ENCODE measurements at places on chromosomes 2 and 18. TPM values are rescaled to one million over a fixed set of nuclear protein-coding genes. Genes with fewer than 3 reads are reported as not detected.

MEIS1 gene
- 13.4 TPM for total RNA-seq

CEBPZ gene
- total RNA-seq: 72.2 TPM

GALNT3 gene
- total RNA-seq: 6.7 TPM

B3GNT7 gene
- total RNA-seq: 0.37 TPM

RUFY4 gene
- 0.77 TPM for total RNA-seq

RAB27B gene
- total RNA-seq: 30.6 TPM

CACNB4 gene
- 0.37 TPM for total RNA-seq

PSME4 gene
- 64.5 TPM for total RNA-seq

SERPINB11 gene
- total RNA-seq: not detected

LCLAT1 gene
- total RNA-seq: 18.2 TPM

ECEL1 gene
- not detected for total RNA-seq

COLEC11 gene
- not detected for total RNA-seq

MYO7B gene
- 0.23 TPM for total RNA-seq

YWHAQ gene
- total RNA-seq: 176 TPM

FOXD4L1 gene
- total RNA-seq: not detected

GRCh38 chr18:7604361-7604760 lies 37.2 kb downstream of the PTPRM start:
- no peak for DNase-seq

DNA sequence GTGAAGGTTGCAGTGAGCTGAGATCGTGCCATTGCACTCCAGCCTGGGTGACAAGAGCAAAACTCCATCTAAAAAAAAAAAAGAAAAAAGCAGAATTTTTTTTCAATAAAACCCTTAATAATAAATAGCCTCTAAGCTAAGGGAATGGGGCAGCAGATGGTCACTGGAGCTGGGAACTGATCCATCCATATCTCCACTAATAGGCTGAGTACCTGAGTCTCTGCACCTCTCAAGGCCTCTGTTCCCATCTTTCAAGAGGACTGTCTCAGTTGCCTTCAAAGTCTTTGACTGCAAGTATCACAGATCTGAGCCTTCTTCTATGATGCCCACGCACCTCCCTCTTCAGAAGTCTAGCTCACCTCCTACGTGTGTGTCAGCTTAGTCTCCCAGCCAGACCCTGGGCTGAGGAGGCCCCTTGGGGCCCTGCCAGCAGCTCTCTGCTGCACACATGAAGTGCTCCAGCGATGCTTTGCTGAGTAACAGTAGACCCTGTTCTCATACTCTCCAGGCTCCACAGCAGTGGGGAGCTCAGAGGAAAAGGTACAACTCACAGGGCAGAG lies 32.9 kb downstream of the ST8SIA5 start:
- no peak for DNase-seq

- DNase-seq: no peak
Measured at GRCh38 chr18:45671321-45671720, 52.7 kb upstream of the SLC14A1 start.

DNA sequence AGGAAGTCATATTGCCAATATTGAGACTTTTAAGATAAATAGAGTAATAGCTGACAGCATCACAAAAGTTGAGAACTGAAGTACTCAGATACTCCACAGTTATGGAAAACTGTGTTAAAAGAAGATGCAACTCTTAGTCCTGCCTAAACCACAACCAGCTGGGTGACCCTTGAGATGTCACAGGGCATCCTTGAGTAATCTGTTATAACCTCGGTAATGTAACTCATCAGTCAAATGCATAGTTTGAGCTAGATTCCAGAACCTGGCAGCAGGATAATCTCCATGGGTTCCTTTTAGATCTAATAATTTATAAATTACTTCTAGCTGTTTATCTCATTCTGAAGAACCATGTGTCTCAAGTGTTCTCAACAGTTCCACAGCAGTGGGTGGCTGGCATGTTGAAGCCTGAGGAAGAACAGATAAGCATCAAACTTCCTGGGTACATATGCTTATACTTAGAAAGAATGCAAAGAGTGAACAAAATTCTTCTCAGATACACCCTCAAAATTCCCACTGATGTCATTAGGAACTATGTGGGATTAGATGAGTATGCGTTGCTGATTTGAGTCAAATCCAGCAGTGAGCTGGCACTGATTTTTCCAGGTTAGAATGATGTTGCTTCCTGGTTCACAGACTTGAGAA lies 304.1 kb upstream of the ERBB4 start:
- DNase-seq: no peak

DNA sequence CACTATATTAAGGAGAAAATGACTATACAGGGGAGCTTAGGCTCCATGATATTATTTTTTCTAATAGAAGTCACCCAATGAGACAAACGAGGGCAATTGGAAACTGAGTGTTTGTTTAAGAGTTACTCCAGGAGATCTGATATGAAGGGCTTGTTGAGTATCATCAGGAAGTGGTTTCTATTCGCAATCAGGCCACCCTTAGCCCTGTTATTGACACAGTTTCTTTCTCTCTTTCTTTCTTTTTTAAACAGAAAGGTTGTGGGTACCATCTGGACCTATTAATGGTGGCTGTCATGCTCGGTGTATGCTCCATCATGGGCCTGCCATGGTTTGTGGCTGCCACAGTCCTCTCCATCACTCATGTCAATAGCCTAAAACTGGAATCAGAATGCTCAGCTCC lies 117.3 kb downstream of the DPP4 start:
- DNase-seq: no peak

GRCh38 chr2:17083902-17084301 lies 418.3 kb upstream of the CYRIA start:
- DNase-seq: no peak

- DNase-seq: no peak
Measured at GRCh38 chr2:147463881-147464520, 380.8 kb upstream of the ACVR2A start.

DNA sequence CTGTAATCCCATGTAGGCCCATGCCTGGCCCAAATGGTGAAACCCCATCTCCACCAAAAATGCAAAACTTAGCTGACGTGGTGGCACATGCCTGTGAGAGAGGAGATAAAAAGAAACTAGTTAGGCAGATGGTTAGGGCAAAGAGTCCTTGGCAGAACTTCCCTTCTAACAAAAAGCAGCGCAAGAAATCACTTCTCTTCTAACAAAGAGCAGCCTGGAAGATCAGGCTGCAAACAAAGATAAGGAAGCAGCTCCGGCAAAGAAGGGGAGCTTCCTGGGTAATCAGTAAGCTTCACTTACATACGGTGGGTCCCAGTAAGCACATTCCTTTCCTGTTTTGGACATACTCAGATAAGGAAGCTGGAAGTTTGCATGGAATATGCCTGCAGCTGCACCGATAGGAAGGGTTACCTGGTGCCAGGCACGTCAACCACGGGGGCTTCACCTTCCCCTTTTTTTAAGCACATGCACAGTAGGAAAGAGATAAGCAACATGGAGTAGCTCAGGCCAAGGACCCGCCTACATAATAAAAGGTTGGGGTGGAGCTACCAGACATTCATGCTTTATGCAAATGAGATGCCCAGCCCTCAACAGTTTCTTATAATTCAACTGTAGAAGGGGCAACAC lies 61.0 kb upstream of the SLC25A52 start:
- no peak for DNase-seq

DNA sequence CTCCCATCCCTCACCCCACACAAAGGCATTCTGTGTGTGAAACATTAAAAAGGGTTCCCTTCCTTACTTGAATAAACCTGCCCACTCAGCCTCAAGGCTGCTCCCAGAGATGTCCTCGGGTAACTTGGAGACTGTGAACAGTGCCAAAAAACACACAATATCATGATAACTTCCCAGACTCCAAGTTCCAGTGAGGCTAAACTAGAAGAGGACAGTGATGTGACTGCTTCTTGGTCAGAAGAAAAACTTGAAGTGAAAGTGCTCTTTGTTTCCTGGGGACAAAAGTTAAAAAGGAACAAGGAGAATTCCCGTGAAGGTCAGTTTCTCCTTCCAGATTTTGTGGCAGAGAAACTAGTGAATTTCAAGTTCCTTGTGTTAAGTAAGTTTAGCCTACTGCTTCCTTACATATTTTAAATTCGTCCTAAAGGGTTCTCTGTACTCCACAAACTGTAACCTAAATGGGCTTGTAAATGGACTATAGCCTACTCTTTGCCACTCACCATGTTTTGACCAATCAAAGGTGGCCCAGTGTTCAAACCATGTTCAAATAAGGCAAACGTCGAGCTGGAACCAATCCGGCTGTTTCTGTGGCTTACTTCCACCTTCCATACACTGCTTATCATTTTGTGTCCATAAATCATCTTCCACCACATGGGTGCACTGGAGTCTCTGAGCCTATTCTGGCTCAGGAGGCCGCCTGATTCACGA lies 20.4 kb downstream of the TPRKB start:
- no peak for DNase-seq

DNA sequence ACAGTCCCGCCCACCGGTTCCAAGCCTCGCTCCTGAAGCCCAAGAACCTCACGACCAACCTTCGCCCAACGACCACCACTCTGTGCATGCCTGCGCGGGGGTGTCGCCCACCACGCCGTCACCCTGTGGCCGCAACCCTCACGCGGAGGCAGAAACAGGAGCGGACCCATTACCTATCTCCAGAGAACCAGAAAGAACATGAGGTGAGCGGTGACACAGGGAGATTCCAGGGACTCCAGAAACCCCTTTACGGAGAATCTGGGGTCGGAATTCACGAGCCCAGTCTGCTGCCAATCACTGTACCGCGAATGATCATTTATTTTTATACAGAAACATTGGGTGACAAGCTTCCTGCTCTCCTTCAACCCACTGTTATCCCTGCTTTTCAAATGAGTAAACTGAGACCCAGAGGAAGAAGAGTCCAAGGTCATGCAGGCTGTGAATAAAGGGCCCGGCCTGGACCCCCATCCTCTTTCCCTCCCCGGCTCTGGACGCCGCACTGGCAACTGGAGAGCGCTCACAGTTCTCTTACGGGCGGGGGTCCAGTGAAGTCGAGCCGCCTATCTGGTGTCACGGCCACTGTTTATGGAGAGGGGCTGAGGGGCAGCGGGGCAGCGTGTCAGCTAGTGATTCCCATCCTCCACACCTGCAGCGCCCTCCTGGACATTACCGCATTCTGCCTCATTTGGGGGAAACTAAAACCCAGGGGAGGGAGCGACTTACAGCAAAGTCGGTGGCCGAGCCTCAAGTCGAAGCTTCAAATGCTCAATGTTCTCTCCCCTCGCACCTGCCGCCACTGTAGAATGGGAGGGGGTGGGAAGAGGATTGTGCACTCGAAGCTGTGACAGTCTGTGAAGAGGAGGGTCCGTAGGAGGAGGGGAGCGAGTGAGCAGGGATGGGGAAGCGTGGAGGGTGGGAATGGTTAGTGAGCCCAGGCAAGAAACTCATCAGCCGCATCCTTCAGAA lies 723 bp upstream of the SLC30A3 start:
- no peak for DNase-seq

GRCh38 chr18:58670404-58671110 lies 708 bp upstream of the MALT1 start:
- DNase-seq: no peak

DNA sequence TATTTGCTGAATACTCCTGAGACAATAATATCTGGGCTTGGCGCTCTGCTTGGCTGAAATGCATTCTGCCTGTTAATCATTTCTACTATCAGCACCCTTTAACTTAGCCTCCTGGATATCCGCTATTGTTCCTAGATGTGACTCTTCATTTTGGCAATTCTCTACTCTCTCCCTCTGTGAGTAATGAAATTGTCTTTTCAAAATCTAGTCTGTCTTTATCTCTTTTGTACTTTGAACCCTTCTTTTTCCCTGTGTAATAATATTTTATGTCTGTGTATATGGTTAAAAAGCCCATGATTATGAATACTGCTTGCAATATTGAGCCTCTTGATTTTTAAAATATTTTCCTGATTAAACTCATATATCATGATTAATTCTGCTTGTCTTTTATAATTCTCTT lies 6.2 kb upstream of the REV1 start:
- no peak for DNase-seq

DNA sequence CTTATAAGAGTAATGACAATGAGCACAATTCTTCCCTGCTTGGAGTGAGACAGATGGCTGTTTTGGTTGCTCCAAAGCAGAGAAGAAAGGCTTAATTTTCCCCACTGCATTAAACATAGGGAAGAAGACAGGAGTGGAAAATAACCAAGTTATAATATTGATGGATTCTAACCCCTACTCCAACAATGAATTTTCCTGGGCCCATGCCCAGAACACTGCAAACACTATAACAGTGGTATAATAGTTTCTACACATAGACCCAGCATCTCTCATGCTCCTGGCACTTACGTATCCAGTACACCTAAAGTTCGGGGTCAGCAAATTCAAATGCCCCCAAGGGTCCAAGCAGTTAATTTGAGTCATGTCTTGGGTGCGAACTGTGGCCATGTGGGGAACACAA lies 613.4 kb downstream of the PLCL1 start:
- DNase-seq: no peak

DNA sequence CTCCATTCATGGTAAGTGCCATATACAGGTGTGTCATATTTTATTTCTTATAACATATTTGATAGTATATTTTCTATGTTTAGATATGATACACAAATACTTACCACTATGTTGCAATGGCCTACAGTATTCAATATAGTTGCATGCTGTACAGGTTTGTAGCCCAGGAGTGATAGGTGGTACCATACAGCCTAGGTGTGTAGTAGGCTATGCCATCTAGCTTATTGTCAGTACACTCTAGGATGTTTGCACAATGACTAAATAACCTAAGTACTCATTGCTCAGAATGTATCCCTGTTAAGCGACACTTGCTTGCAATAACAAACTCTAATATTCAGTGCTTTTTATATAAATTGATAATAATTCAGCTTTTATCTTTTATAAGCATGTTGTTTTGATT lies 563.1 kb upstream of the LINC00305 start:
- no peak for DNase-seq
